ENCODE measurements at places on chromosomes 2 and 18.

DNA sequence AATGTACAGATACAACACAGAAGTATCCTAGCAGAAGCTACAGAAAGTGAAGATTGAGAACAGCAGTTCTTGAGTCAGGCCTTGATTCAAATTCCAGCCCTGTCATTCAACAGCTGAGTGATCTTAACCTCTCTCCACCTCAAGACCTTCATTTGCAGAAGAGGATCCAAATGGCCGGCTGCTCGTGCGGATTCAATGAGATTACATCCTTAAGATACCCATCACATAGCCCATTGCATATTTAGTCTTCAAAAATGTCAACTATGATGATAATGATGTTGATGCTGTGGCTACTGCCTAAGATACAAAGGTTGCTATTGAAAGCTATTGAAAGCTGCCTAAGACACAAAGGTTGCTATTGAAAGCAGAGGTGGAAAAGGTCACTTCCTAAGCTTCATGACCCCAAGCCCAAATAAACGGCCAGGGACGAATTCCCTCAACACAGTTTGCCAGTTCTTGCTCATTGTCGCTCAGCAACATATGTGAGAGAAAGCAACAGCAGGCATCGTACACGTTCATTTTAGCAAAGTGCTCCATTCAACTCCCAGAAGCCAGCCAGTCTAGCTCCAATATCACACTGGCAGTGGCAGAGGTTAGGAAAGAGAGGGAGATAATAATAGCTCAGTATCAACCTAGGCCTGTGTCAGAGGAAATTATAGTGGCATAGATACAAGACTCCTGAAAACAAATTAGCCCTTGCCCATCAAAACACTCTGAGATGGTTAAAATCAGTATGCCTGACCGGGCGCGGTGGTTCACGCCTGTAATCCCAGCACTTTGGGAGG, 36.1 kb downstream of the MRPL35 start:
- no peak for DNase-seq

GRCh38 chr2:7813541-7814292, 868.1 kb upstream of the ID2 start:
- no peak for DNase-seq

- no peak for DNase-seq
Observed at GRCh38 chr2:58521803-58522554, 280.9 kb upstream of the FANCL start.

GRCh38 chr2:222194669-222195068, 104.1 kb downstream of the PAX3 start:
- DNase-seq, result no peak

DNA sequence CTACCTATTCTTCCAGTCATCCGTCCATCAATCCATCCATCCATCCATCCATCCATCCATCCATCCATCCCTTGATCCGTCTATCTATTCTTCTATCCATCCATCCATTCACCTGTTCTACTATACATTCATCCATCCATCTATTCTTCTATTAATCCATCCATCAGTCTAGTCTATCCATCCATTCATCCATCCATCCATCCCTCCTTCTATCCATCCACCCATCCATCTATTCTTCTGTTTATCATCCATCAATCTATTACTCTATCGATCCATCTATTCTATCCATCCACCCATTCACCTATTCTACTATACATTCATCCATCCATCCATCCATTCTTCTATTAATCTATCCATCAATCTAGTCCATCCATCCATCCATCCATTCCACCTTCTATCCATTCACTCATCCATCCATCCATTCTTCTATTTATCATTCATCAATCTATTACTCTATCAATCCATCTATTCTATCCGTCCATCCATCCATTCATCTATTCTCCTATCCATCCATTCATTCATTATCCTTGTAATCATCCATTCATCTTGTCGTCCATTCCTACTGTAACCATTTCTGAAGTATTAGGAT, 110.4 kb upstream of the ZNF516 start:
- DNase-seq, result no peak

GRCh38 chr2:128379021-128380015, 60.6 kb upstream of the HS6ST1 start:
- DNase-seq, result no peak

DNA sequence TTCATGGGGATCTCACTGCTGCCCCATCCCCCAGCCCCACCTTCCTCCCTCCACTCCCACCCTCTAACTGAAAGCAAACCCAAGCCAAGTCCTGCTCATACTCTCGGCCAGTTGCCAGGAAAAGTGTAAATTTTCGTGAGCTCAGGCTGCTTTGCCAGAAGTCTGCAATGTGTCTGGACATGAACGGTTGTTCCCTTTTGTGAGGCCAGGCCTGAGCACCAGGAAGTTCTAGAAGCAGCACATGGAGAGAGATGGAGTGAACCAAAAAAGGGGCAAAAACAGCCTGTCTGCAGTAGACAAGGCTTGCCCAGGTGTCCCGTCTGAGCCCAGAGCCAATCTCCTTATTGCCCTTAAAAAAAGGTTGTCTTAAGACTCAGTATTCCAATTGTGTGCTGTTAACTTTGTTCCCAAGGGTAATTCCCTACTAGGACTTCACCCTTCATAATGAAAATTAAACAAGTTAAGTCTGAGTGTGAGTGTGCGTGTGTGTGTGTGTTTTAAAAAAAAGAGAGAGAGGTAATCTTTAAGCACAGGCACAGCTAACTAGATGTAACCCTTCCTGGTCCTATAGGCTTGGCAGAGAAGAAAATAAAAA, 247.1 kb downstream of the BCL11A start:
- no peak for DNase-seq

DNA sequence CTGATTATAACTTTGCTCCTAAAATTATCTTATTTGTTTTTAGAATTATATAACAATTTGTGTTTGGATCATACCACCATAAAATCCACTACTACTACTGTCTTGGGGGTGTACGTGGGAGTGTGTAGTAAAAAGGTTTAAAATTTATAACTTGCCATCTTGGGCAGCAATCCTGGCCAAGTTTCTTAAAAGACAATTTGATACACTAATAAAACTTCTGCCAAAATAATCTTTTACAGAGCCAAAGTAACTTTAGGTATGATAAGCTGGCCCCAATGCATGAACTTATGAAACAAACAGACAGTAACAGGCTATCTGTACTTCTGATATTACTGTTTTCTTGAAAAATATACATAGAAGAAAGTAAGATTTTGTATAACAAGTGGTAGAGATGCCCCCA, 11.3 kb upstream of the UBE2E3 start:
- no peak for DNase-seq

GRCh38 chr2:43059183-43059897, 167.1 kb downstream of the ZFP36L2 start:
- no peak for DNase-seq

GRCh38 chr18:71598374-71598773, 945.8 kb downstream of the CBLN2 start:
- no peak for DNase-seq

DNA sequence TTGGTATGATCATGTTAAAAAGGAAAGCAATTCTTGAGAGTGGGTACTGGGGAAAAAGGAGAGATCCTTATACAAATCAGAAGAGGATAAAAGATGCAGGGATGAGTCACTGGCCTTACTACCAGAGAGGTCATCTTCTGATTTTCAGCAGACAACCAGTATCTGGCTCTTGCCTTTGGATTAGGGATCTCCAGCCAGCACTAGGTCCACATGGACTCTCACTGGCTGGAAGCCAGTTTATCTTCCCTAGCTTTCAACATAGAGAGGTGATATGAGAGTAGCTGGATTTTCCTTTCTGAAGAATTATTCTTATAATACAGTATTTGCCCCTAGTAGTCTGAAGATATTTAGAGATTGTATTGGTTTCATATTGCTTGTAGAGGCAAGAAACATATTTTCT, 30.2 kb downstream of the CERKL start:
- DNase-seq, result no peak

DNA sequence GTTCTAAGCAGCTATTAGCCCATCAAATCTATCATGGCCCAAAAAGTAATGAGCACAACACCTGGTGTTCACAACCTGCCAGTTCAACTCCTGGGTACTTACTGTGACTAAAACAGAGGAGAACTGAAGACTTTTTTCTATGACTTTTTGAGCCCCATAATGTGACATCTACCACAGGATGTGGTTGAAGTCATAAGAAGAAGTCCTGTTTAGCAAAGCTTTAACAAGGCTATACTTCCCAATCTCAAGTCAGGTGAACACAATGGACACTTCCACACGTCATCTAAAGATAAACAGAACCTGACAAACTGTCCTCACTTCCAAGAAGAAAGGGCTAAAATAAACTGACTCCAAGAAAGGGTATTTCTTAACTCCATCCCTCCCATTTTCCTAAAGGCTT, 138.8 kb downstream of the ATAD2B start:
- DNase-seq, result peak; percentile 40
